Aorta (tissue), 5 donors: ENCODE measurements at places on chromosomes 4 and X. TPM values are rescaled to one million over a fixed set of nuclear protein-coding genes. Genes with fewer than 3 reads are reported as not detected.

PLAC1 gene
- not detected for polyA plus RNA-seq

RASGEF1B gene
- 8.3 TPM for polyA plus RNA-seq

ADH1B gene
- 4,880 TPM for polyA plus RNA-seq

ZMAT1 gene
- polyA plus RNA-seq: 19.3 TPM

TRPC3 gene
- polyA plus RNA-seq: not detected

BRS3 gene
- not detected for polyA plus RNA-seq

TCEAL3 gene
- polyA plus RNA-seq: 249 TPM

CLNK gene
- polyA plus RNA-seq: not detected

IL15 gene
- 19.7 TPM for polyA plus RNA-seq
